Fibroblast of skin of left biceps (primary cell): ENCODE measurements at places on chromosomes 16 and 17.
A peak's percentile ranks its signal among the peaks of the same experiment; 100 is the strongest.

- DNase-seq, result no peak
Observed at GRCh38 chr16:1950047-1950446, 4.4 kb downstream of the RPL3L start.

DNA sequence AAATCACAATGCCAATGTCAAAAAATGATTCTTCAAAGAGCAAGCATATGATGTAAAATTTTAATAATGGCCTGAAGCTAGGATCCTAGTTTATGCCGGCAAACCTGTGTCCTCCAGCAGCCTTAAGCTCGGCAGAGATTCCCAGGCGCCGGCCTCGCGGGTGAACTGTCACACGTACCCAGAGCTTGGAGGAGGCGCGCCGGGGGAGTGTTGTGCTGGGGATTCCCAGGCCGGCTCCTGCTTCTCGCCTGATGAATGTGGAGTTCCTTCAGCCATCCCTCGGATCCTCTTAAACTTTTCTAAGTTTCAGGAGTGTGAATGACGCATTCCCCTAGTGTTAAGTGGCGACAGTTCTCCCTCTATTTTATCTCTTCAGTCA lies 19.1 kb upstream of the NTN1 start:
- no peak for DNase-seq

- no peak for DNase-seq
Observed at GRCh38 chr16:85010931-85011845, at the start of gene ZDHHC7. ZDHHC7 (minus strand) TSS chr16:85011535; CDS start chr16:84990618, 20,917 bp downstream.

- no peak for DNase-seq
Observed at GRCh38 chr17:32806646-32807045, 70.3 kb downstream of the MYO1D start.

- DNase-seq, result no peak
Observed at GRCh38 chr16:2198283-2198682, 1.9 kb upstream of the CASKIN1 start.

DNA sequence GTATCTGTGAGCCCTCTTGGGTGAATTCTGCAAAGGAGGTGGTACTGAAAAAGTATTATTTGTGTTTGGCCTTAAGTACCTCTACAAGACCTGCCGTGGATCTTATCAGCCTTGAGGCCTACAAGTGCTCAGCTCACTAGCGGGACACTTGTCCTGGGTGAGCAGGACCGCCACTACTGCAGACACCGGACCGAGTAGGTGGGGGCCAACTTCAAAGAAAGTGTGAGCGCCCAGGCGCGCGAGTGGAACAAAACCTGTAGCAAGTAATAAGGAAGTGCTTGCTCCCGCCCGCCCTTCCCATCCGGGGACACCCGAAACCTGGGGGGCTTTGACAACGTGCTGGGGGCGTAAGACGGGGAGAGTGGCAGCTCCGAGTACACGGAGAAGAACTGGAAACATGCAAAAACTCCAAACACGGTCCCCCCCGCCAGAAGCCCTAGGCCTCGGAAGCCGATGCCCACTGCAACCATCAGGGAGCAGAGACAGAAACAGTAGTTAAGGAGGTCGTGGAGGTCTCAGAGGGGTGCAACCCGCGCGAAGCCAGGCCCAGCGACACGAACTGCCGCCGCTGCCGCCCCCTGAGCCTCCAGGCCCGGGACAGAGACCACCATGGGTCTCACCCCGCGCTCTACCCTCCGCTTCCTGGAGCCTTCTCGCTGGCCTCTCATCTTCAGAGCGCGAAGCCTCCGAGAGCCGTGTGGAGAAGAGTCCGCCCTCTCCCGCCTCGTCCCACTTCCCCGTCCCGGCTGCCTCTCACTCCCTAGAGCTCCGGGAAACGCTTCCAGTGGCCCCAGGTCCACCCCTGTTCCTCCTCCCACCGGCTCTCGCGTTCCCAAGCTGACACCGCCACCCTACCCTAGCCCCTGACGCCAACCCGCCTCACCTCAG lies 537 bp downstream of the CNOT1 start:
- peak; percentile 1 for DNase-seq

- no peak for DNase-seq
Observed at GRCh38 chr17:56913353-56913866, 439 bp downstream of the TRIM25 start.

- DNase-seq, result no peak
Observed at GRCh38 chr17:78493450-78493849, 83.7 kb downstream of the DNAH17 start.

DNA sequence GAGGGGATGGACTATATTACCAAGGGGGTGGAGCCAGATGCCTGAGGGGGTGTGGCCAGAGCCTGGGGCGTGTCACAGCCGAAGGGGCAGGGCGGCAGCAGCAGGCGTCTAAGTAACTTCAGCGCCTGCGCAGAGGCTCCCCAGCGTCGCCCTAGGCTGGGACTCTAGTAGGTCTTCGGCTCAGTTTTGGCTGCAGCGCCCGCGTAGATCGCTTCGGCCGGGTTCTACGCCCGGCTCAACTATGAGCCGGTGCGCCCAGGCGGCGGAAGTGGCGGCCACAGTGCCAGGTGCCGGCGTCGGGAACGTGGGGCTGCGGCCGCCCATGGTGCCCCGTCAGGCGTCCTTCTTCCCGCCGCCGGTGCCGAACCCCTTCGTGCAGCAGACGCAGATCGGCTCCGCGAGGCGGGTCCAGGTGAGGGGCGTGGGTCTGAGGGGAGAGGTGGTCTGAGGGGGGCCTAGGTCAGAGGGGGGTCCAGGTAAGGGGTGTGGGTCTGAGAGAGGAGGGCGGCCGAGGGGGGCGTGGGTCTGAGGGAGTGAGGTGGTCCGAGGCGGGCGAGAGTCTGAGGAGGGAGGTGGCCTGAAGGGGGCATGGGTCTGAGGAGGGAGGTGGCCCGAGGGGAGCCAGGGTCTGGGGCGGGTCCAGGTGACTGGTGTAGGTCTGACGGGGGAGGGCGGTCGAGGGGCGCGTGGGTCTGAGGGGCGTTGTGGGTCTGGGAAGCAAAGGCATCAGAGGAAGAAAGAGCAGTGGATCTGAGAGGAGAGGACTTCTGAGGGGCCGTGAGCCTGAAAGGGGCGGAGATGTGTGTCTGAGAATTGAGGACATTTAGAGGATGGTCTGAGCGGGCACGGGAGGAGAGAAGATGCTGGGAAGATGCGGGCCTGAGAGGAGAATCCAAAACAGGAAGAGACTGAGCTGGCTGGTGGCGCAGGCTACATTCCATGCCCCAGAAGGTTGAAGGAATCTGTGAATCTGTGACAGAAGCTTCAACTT lies at the start of gene LPCAT2:
TSS of gene LPCAT2 (plus strand) at position 132 of the 991 bp plus-strand sequence. CDS start at position 242, 110 bp downstream.
- DNase-seq, result peak; percentile 66

DNA sequence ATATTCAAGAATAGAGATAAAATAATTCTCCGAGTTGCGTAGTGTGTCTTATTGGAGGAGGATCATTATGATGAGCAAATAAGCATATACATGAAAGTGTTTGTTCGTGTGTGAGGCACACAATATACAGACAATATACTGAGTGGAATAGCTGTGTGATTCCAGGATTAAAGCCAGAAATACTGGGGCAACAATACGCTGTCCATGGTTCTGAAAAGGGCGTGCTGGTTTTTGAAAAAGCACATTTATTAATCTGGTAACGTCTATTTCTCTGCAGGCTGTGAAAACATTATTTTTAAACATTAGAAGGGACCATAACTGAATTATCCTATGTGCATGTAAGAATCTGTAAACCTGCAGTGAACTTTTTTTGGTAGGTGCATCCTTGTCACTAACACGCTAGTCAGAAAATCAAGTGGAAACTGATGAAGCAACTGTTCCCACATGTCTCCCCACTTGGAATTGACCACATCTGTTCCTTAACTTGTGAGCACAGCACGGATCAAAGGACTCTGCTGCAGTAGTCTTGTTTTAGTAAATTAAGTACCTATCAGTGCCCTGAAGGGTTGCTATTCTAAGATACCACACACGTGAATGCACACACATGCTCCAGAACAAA lies 346.0 kb downstream of the GRIN2A start:
- DNase-seq, result no peak

- DNase-seq, result no peak
Observed at GRCh38 chr17:10824874-10825273, 13.0 kb downstream of the PIRT start.

- DNase-seq, result no peak
Observed at GRCh38 chr17:67198131-67198530, 46.9 kb downstream of the HELZ start.

- DNase-seq, result no peak
Observed at GRCh38 chr16:85152414-85153030, 40.2 kb upstream of the CIBAR2 start.

DNA sequence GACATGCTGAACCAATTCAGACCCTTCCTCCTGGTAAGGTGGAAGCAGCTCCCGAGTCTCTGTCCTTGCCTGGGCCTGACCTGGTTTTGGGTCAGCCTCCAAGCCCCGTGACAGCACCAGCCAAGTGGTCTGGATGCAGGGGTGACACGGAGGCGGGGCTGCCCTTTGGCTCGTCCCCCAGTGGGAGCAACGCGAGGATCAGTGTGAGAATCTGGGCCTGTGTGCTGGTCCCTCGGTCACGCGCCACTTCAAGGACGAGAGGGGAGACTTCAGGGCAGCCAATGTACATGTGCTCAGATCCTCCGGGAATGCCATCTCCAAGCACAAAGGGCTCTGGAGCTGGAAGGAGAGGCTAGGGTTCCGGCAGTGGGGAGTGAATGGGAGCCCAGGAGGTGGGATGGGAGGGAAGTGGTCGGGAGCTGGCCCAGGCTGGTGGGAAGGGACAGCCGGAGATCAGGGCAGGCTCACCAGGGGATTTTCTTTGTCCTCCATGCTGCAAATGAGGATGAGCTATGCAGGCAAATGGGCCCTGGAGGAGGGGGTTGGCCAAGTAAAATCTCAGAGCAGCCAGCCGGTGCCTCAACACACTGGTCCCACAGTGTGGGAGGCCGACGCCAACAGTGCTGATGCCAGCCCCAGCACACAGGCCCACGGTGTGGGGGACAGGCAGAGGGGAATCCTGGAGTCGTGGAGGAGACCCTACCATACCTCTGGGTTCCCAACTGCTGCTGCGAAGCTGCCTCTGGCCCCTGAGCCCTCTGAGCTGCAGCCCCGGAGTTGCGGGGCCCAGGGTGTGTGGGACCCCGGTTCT lies 4.2 kb upstream of the NDRG4 start:
- DNase-seq, result no peak

DNA sequence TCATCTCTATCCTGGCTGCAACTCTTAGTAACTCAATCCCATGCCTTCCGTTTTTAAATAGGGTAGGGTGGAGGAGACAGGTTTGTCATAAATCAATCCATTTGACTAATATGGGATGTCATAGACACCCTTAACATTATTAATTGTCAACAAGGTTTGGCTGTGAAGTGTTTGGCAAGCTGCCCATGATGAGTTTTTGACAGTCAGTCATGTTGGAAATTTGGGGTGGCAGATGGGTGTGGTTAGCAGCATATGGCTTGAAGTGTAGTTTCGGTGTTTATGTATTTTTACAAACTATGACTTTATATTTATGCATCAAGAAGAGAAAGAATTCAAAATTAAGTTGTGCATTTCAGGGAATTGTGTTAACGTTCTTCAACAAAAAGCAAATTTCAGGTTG lies 221.8 kb upstream of the CDH5 start:
- DNase-seq, result no peak

- no peak for DNase-seq
Observed at GRCh38 chr17:62064791-62065563, at the start of gene MED13. MED13 (minus strand) TSS chr17:62065278; CDS start chr17:62065205, 73 bp downstream.

GRCh38 chr17:21361020-21361809 lies 14.9 kb upstream of the KCNJ12 start:
- DNase-seq, result no peak

DNA sequence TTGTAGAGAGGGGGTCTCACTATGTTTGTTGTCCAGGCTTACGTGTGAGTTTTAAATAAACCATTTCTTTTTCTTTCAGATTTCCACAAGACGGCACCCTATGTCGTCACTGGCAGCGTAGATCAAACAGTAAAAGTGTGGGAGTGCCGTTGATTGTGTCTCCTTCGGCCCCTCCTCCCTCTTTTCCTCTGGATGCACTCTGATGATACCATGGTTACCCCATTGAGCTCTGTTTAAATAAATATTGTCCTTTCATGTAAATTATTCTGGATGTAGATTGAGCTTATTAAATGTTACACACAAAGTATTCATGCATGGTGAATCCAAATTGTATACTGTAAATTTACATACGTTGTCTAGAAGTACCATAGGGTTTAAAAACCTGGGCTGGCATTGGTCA lies 29.9 kb downstream of the CLUH start:
- no peak for DNase-seq

- DNase-seq, result no peak
Observed at GRCh38 chr16:57970970-57971369, at the start of gene CNGB1. CNGB1 (minus strand) TSS chr16:57971128; CDS start chr16:57967286, 3,842 bp downstream.

GRCh38 chr17:34398990-34399389 lies 36.0 kb upstream of the CCL1 start:
- no peak for DNase-seq

DNA sequence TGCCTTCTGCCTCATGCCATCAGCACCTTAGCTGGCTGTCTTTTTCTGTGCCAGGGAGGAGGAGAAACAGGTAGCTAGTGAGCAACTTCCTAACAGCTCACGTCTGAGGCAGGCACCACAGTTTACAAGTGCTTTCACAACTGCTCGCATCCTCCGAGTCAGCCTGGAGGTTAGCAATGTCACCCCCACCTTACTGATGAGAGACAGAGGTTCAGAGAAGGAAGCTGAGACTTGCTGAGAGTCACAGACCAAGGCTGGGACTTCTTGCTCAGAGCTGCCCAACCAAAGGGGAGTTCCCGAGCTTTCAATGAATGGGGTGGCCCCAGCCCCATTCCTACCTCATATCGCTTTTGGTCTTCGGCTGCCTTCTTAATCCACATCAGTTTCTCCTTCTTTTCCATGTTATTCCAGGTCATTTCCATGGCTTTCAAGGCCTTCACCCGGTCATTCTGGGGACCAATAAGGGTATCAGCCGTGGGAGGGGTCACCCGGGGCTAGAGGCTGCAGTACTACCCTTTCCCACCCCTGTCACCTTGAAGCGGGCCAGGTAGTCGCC lies 9.6 kb downstream of the UBTF start:
- DNase-seq, result no peak

GRCh38 chr16:81885976-81886586 lies 107.0 kb downstream of the PLCG2 start:
- DNase-seq, result no peak

GRCh38 chr16:77910021-77910420 lies 112.3 kb upstream of the CLEC3A start:
- no peak for DNase-seq
